ENCODE measurements at places on chromosomes 2 and 18.

DNA sequence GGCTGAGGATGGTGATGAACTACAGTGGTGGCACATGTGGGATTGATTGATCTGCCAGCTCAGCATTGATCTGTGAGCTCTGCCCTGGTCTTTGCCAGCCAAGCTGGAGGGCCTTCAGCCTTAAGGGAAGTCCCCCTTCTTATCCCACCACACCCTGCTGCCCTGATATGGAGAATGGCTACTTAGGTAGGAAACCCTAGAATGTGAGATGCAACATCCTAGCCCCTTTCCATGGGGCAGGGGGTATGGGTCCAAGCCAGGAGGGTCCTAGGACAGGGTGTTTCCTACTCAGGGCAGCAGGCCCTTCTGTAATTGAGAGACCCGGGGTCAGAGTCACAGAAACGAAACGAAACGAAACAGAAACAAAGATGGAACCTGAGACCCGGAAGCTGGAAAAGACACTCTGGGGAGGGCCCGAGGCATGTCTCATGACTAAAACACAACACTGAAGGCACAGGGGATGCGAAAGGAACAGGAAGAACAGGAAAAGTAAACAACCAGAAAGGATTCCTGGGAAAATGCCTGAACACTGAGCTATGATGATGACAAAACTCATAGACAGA is 16.9 kb upstream of the SULT1C2 start:
- no peak for DNase-seq

DNA sequence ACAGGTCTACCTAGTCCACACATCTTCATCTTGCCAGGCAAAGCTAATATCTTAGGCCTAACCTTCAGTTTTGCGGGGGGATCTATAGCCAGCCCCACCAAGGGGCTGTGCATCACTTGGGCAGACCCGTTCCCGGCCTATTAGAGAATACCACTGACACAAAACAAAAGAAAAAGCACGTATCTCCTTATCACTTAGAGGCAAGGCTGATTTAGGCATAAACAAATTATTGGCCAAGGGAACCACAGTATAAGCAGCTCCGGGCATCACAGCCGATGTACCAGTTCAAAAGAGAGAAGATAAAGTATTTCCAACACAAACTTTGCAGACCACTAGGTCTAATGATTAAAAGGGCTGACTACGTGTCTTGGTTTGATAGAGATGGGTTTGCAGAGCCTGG is 248.0 kb downstream of the TCF4 start:
- no peak for DNase-seq

DNA sequence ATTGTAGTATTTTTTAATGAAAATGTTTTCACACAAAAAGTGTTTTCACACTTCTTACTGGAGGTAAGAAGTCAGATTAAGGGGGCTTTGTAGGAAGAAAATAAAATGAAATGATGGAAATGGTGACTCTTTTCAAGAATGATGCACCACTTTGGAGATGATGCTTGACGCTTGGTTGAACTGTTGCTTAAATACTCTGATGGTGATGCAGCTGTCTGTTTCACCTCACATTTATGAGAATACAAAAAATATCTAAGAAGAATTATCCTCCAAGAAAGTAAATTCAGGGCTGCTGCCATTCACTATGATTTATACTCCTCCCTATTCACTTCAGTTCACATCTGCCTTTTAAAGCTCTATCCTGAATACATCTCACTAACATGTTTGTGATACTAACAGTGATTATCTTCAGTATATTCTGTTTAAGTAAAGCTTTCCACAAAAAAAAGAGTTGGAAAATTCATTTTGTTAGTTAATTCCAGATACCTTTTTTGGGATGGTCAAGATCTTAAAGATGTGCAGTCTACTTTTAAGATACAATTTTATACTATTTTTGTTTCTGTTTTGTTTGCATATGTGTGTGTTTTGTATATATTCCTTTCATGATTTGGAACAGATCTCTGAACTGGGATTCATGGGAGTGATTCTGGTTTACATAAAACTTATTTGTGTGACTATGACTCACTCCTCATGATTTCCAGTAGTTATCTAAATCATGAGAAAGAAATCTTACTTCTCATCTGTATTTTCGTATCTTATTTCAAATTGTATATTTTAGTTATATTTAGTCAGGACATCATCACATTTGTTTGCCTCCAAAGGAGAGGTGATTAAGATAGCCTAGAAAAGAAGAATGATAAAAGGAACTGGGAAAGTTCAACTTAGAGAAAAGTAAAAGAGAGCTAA is 53.1 kb downstream of the SLC39A10 start:
- DNase-seq: no peak

GRCh38 chr2:118772487-118773200 is 74.8 kb downstream of the EN1 start:
- no peak for DNase-seq
